ENCODE measurements at places on chromosomes 1 and 21. TPM values are rescaled to one million over a fixed set of nuclear protein-coding genes. Genes with fewer than 3 reads are reported as not detected.

Gene C1orf141
- total RNA-seq, result not detected

Gene CLIC6
- 0.05 TPM for total RNA-seq

- DNase-seq, result no peak
These were observed 570.5 kb downstream of the MRPL39 start for GRCh38 chr21:25036775-25037174.

- no peak for DNase-seq
These were observed 32.4 kb downstream of the TBCE start for GRCh38 chr1:235399661-235400060.

Measured in HCT116 (cell line).